ENCODE measurements at places on chromosomes 7 and 10. TPM values are rescaled to one million over a fixed set of nuclear protein-coding genes. Genes with fewer than 3 reads are reported as not detected.

Gene SOSTDC1
- total RNA-seq, result 19.2 TPM

Gene WIPF3
- total RNA-seq, result 6.6 TPM

Gene THNSL1
- 12.3 TPM for total RNA-seq

Gene ZNF467
- 1.2 TPM for total RNA-seq

Gene RTKN2
- 3.7 TPM for total RNA-seq

Gene URGCP
- 29.0 TPM for total RNA-seq

Gene GJD4
- not detected for total RNA-seq

Gene KLF14
- total RNA-seq, result not detected

Gene NKX1-2
- 0.25 TPM for total RNA-seq

Gene RBP4
- 5.9 TPM for total RNA-seq

Gene CNTNAP2
- total RNA-seq, result 83.8 TPM

Gene CHAT
- not detected for total RNA-seq

Gene PLAC9
- total RNA-seq, result 1.7 TPM

Gene PON1
- total RNA-seq, result not detected

Gene NCF1
- total RNA-seq, result not detected

Gene CABCOCO1
- 4.2 TPM for total RNA-seq

Gene PRPS1L1
- not detected for total RNA-seq

Gene SLC13A1
- total RNA-seq, result not detected

Gene NPFFR1
- total RNA-seq, result 1.5 TPM

Gene IL6
- not detected for total RNA-seq

Gene CFAP70
- 0.49 TPM for total RNA-seq

Gene IFIT1B
- total RNA-seq, result 0.49 TPM

Gene PI4K2A
- total RNA-seq, result 7.9 TPM

Gene ITPRID1
- 1.5 TPM for total RNA-seq

Gene ABCC2
- 0.49 TPM for total RNA-seq

Gene CYP3A5
- total RNA-seq, result under 0.01 TPM

Gene PNLIP
- total RNA-seq, result not detected

Gene ERCC6
- total RNA-seq, result 17.9 TPM

All from temporal lobe (tissue), 4 donors.